ENCODE measurements at places on chromosomes 3 and 15. TPM values are rescaled to one million over a fixed set of nuclear protein-coding genes. Genes with fewer than 3 reads are reported as not detected.

Gene TTC23
- 3.6 TPM for total RNA-seq

- DNase-seq, result no peak
Measured at GRCh38 chr3:62818347-62818746, 56.9 kb downstream of the CADPS start.

- DNase-seq, result no peak
Measured at GRCh38 chr3:150342896-150343467, 65.1 kb upstream of the TSC22D2 start.

DNA sequence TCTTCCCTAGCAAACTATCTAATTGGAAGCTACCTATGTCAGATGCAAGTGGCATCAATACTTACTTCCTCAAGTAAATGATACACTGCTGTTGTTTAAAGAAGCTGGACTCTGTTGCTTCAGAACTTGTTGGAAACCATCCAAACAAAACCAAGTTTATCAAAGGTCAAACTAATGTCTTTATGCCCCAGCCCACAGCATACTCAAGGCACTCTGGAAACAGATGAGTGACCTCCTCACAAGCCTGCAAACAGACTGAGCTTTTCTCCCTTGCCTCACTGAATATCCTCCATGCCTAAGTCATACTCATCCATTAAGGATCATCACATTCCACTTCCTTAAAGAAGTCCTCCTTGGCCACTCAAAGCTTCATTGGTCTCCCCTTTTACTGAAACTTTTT, 107.4 kb upstream of the ACP3 start:
- DNase-seq, result no peak

Gene SNX22
- 0.16 TPM for total RNA-seq
